ENCODE measurements at places on chromosomes 4 and X. TPM values are rescaled to one million over a fixed set of nuclear protein-coding genes. Genes with fewer than 3 reads are reported as not detected.

TMEM150C gene
- total RNA-seq, result not detected

DNA sequence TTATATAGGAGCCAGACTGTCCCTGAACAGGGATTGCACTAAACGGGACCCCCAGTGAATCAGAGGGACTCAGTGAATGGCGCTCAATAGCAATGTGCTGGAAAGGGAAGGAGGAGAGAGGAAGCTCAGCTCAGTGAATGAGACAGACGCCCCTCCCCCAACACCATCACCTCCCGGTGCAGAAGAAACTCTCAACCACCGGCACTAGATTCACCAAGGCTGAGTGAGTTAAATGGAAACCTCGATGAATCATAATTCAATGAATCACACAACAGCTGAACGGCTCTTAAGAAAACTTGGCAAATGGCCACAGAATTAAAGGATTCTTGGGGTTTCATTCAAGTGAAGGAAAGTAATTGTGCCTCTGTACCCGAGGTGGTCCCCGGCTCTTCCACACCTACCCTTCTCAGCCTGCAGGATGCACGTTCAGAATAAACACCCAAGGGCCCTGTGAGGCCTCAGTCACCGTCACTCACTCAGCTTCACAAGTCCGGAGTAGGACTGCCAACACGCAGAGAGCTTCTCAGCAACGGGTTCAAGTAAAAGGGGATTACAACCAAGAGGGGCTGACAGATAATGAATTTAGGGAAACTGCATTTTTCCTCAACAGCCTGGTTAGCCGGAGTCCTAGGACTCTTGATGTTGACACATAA lies 29.3 kb downstream of the CRMP1 start:
- H3K27me3 ChIP-seq, result peaks cover 3% of the 10 kb centered on the region
- H3K36me3 ChIP-seq, result no peaks in the 10 kb centered on the region
- peaks cover 8% of the 10 kb centered on the region for H3K4me1 ChIP-seq
- H3K27ac ChIP-seq, result no peak overlapping the region
- DNase-seq, result no peak

DNA sequence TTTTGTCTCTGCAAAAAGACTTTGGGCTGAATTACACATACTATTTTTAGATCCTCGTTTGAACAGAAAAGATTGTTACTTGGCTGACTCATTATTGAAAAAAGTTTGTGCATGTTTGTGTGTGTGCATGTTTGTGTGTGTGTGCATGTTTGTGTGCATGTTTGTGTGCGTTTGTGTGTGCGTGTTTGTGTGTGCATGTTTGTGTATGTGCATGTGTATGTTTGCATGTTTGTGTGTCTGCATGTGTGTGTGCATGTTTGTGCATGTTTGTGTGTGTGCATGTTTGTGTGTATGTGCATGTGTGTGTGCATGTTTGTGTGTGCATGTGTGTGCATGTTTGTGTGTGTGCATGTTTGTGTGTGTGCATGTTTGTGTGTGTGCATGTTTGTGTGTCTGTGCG lies 201.1 kb upstream of the FAT1 start:
- no peaks in the 10 kb centered on the region for H3K36me3 ChIP-seq
- no peak overlapping the region for H3K27ac ChIP-seq
- no peak for DNase-seq

DNA sequence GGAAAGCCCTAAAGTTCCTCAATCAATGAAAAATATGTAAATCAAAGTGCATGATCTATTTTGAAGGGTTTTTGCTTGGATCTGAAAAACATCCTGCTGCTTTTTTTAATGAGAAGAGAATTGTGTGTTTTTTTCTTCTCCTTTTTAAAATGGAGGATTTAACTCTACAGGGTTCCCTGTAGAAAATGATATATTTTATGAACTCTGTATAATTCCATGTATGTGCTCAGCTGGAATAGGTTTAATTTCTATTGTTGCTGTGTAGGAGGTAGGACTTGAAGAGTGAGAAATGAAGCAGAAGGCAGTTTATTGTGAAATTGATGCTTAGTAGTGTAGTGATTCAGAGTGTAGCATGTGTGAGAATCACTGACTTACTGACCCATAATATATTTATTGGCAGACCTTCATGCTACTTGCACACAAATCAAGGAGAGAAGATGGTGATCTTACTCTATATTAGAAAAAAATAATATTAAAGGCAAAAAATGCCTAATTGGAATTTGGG lies 286.8 kb upstream of the FSTL5 start:
- no peak for DNase-seq
- H3K36me3 ChIP-seq, result no peaks in the 10 kb centered on the region
- H3K4me1 ChIP-seq, result no peaks in the 10 kb centered on the region

Measured in CD4-positive, alpha-beta T cell (primary cell).